Epithelial cell of umbilical artery (primary cell): ENCODE measurements at places on chromosomes 13 and 19. TPM values are rescaled to one million over a fixed set of nuclear protein-coding genes. Genes with fewer than 3 reads are reported as not detected.

ZNF556 gene
- not detected in 2 replicates for total RNA-seq

ETV2 gene
- total RNA-seq, result 0.30 TPM in 1 of 2 replicates, not detected in the other

ZNF134 gene
- total RNA-seq, result 14.9 and 18.5 TPM in 2 replicates

CGB8 gene
- not detected in 2 replicates for total RNA-seq

ZNF234 gene
- 7.8 and 13.8 TPM in 2 replicates for total RNA-seq
